ENCODE measurements at places on chromosomes 2 and 18. TPM values are rescaled to one million over a fixed set of nuclear protein-coding genes. Genes with fewer than 3 reads are reported as not detected.
A peak's percentile ranks its signal among the peaks of the same experiment; 100 is the strongest.

DNA sequence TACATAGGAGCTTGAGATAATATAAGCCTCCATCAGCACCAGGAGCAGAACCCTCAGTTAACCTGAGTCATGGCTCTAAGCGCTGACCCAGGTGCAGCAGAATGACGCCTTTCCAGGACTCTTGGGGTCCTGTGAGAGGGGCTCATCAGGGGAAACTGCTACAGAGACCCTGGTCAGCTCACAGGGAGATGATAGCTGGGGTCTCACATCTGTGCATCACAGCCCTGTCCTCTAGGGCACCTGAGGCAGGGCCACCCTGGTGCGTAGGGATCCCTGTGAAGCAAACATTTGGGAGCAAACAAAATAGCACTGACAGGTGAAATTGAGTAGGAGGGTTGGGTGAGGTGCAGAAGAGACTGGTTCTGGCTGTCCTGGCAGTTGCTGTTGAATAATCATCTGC is 219.2 kb downstream of the SH3RF3 start:
- DNase-seq, result no peak

DNA sequence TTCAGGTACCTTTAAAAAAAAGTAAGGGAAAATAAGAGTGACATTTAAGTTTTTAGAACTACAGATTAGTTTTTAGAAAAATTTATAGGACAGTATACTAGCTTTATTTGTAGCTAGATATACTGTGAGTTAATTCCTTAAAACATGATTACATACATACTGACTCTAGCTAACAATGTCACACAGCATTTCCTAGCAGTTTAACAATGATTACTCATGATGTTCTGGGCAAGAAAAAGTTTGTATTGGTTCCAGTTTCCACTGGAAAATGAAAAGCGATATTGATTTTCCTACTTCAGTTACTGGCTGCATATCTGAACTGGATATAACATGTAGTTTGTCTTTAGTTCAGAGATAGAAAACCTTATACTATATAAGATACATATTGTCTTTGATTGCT is 19.4 kb downstream of the SLC39A6 start:
- DNase-seq, result no peak

The PTMA gene
- total RNA-seq, result 1,301 TPM

The ANKRD53 gene
- 0.12 TPM for total RNA-seq

The SH2D6 gene
- not detected for total RNA-seq

DNA sequence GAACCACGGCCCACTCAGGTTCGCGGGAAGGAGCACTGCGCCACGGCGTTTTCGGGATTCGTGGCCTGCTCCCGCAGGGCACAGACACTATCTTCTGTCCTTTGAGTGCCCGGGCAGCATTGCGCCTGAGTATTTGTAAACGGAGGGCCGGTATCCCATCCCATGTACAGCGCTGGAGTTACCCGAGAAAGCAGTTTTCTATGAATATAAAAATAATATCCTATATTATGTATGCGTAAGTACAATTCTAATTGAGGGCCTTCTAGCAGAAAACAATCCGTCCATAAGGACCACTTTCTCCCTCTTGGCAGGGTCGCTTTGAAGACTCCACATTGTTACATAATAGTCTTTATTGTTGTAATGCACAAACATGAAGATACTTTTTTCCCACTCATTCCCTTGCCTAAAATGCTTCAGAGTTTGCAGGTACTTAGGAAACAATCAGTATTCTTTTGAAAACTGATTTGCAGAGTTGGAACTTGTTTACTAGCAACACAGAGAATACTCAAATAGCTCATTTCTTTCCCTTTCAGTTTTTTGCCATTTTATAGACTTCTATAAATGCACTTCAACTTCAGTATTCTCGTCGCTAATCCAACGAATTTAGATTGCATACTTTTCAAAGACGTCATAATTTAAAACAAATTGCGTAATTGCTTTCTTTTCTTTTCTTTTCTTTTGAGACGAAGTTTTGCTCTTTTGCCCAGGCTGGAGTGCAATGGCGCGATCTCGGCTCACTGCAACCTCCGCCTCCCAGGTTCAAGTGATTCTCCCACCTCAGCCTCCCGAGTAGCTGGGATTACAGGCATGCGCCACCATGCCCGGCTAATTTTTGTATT is 1.0 kb upstream of the REV1 start:
- DNase-seq, result no peak

- peak; percentile 31 for DNase-seq
Observed at GRCh38 chr2:10834068-10834655, 21.6 kb upstream of the PDIA6 start.

- peak; percentile 60 for DNase-seq
Observed at GRCh38 chr2:179297927-179298326, 33.3 kb upstream of the SESTD1 start.

DNA sequence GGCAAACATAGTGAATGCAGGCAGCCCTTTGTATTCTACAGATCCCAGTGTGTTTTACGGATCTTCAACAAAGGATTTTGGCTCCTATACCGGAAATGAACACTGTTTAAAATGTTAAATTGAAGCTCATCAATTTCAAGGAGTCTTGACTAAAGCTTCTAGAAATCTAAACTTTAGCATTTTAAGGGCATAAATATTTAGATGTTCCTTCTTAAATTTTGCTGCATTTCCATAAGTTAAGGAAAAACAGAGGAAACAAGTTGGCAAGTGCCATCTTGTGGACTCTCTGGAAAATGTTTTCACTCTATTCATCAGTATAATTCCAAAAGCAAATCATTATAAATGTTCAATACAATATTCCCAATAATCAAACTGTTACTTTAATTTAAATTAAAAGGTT is 19.6 kb downstream of the CHN1 start:
- DNase-seq, result peak; percentile 20

GRCh38 chr2:19848029-19848750 is 53.6 kb downstream of the TTC32 start:
- no peak for DNase-seq

GRCh38 chr18:5625076-5625475 is 81.3 kb upstream of the EPB41L3 start:
- no peak for DNase-seq

DNA sequence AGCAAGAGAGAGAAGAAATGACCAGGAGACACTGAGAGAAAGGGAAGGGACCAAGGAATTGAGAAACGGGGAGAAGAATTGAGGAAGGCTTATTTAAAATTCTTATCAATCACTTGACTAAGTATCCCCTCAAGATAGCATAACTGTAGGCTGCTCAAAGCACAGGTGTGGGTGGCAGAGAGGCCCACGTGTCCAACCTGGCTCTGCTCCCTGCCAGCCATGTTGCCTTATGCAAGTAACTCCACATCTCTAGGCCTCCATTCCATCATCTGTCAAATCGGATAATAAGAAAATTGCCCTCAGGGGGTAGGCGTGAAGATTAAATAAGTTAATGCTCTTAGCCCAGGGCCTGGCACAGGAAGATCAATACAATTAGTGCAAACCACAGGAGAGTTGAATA is 7.4 kb upstream of the NPAS2 start:
- no peak for DNase-seq

- DNase-seq, result no peak
Observed at GRCh38 chr2:108623616-108624015, 89.3 kb downstream of the LIMS1 start.

Measured in M059J (cell line).